Dermis blood vessel endothelial cell (primary cell): ENCODE measurements at places on chromosomes 12 and 14. TPM values are rescaled to one million over a fixed set of nuclear protein-coding genes. Genes with fewer than 3 reads are reported as not detected.
A peak's percentile ranks its signal among the peaks of the same experiment; 100 is the strongest.

DNA sequence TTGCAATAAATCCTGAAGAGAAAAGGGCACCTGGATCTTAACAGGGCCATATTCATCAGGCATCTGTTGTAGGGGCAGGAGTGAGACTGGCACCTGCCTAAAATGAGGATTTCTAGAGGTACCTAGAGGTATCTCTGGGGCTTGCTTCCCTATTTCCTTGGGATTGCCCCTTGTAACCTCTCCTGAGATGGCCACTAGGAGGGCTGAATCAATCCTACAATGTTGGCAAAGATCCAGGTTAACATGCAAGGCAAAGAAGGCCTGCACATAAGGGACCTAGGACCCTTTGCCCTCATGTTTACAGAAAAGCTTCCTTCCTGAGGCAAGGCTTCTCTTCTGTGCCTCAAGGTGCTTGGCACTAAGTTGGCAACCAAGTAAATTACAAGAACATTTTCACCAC lies 25.8 kb upstream of the CLEC4E start:
- peak; percentile 3 for DNase-seq

- peak; percentile 70 for DNase-seq
These were observed 7.0 kb downstream of the KRT80 start for GRCh38 chr12:52184813-52185212.

GRCh38 chr14:74735125-74735524 lies 22.2 kb downstream of the FCF1 start:
- DNase-seq: no peak

DNA sequence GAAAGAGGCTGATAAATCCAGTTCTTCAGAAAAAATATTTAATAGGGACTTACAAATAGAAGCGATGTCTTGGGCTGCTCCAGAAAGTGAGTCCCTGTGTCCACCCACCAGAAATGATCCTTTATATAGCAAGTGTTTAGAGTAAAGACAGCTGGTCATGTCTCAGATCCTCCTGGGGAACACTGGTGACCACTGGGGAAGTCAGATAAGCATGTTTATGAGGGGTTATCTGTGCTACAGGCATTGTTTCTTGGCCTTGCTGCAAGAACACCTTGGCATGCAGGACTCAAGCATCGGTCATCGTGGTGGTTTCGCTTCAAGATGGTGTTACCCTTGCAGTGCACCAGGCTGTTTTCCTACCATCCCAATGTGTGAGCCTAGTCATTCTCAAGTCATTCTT lies 27.2 kb downstream of the CPM start:
- no peak for DNase-seq

The KCNMB4 gene
- total RNA-seq: 0.34 and 0.42 TPM in 2 replicates

The GPRC5D gene
- total RNA-seq: 0.17 TPM in 1 of 2 replicates, not detected in the other
